ENCODE measurements at places on chromosomes 4 and X.

- no peak for DNase-seq
These were observed 32.8 kb downstream of the TRAPPC11 start for GRCh38 chr4:183691897-183692296.

- no peak for DNase-seq
These were observed 61.7 kb downstream of the NBDY start for GRCh38 chrX:56790778-56791177.

DNA sequence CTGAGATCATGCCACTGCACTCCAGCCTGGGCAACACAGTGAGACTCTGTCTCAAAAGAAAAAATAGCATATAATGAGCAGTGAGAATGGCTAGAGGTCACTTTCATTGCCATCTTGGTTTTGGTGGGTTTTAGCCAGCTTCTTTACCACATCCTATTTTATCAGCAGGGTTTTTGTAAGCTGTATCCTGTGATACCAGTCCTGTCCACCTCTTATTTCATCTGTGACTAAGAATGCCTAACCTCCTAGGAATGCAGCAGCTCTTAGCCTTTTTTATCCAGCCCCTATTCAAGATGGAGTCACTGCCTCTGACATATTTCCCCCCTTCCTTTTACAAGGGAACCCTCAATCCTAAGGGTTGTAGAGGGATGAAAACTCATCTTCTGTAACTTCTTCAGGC, 26.1 kb upstream of the IGFBP7 start:
- no peak for DNase-seq

DNA sequence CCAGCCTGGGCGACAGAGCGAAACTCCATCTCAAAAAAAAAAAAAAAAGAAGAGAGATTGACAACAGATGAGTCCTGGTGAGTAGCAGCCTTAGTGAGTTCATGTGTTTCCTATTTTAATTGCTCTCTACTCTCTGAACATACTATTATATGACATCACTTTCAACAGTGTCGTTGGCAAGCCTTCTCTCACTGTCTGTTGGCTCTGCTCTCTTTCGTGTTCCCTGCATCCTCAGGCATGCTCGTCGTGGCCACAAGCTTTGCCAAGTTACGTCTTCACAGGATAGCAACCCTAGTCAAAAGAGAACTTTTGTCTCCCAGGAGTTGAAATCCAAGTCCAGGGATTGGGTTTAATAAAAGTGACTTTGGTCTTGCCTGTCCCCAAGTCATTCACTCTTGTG, 117.1 kb upstream of the EGFL6 start:
- no peak for DNase-seq

Measured in AG08396 (cell line).